ENCODE measurements at places on chromosomes 7 and 10.

GRCh38 chr10:27744802-27745731 lies 552 bp downstream of the MKX start:
- peak overlapping the region; percentile 93 for H3K4me3 ChIP-seq
- H3K27ac ChIP-seq = no peak overlapping the region
- peaks cover 23% of the 10 kb centered on the region for H3K4me1 ChIP-seq
- H3K36me3 ChIP-seq = peaks cover 4% of the 10 kb centered on the region
- DNase-seq = peak; percentile 36
- peaks cover 26% of the 10 kb centered on the region for H3K27me3 ChIP-seq

DNA sequence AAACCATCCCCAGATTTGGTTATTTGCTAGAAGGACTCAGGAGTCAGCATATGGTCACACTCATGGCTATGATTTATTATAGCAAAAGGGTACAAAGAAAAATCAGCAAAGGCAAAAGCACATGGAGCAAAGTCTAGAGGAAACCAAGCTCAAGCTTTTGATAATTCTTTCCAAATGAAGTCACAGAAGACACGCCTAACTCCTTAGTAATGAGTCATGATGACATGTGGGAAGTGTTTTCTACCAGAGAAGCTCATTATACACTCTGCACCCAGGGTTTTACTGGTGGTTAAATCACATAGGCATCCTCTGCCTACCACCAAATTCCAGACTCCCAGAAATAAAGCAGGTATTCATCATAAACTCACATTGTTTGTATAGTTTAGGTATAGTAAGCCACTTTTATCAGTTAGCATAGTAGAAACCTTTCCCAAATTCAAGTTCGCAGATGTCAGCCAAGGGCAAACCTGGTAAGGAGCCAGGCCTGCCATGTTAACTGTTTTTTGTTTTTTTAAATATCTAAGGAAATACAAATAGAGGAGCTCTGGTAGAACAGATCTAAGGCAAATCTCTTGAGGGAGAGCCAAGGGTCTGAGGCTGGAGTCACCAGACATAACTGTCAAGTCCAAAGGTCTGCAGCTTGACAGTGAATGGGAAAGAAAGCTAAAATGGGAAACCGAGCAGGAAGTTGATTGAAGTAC lies 15.4 kb upstream of the HIBADH start:
- H3K27me3 ChIP-seq = no peaks in the 10 kb centered on the region
- no peak for DNase-seq
- no peaks in the 10 kb centered on the region for H3K4me1 ChIP-seq
- H3K27ac ChIP-seq = no peak overlapping the region

GRCh38 chr10:124072541-124072940 lies 20.9 kb downstream of the CHST15 start:
- H3K27me3 ChIP-seq = peaks cover 2% of the 10 kb centered on the region
- H3K27ac ChIP-seq = no peak overlapping the region
- H3K4me3 ChIP-seq = no peak overlapping the region
- H3K36me3 ChIP-seq = peaks cover 10% of the 10 kb centered on the region
- DNase-seq = no peak
- H3K4me1 ChIP-seq = peaks cover 60% of the 10 kb centered on the region

GRCh38 chr7:105862770-105863169 lies 13.6 kb downstream of the ATXN7L1 start:
- no peak overlapping the region for H3K4me3 ChIP-seq
- peaks cover 7% of the 10 kb centered on the region for H3K4me1 ChIP-seq
- H3K27ac ChIP-seq = no peak overlapping the region
- no peak for DNase-seq
- peaks cover 4% of the 10 kb centered on the region for H3K36me3 ChIP-seq
- peaks cover 3% of the 10 kb centered on the region for H3K27me3 ChIP-seq

DNA sequence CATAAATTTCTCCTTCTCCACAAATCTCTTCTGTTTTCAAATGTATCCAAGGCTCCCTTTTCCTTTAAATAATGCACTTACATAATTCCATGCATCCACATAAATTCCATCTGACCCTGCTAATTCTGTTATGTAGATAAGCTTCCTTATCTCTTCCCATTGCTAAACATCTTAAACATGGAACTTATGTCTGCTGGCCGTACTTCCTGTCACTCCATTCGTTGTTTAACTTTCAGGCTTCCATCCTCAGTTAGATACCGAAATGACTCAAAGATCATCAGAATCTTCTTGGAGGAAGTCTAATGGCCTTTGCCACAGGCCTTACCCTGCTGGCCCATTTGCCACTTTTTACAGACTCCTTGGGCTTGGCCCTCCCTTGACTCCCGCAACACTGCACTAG lies 330.9 kb downstream of the GFRA1 start:
- H3K36me3 ChIP-seq = no peaks in the 10 kb centered on the region
- no peaks in the 10 kb centered on the region for H3K27me3 ChIP-seq
- H3K4me3 ChIP-seq = no peak overlapping the region
- no peak overlapping the region for H3K27ac ChIP-seq
- DNase-seq = no peak

- peaks cover 6% of the 10 kb centered on the region for H3K27me3 ChIP-seq
- no peaks in the 10 kb centered on the region for H3K36me3 ChIP-seq
- H3K4me3 ChIP-seq = no peak overlapping the region
Observed at GRCh38 chr10:93081834-93082233, 8.1 kb downstream of the CYP26A1 start.

DNA sequence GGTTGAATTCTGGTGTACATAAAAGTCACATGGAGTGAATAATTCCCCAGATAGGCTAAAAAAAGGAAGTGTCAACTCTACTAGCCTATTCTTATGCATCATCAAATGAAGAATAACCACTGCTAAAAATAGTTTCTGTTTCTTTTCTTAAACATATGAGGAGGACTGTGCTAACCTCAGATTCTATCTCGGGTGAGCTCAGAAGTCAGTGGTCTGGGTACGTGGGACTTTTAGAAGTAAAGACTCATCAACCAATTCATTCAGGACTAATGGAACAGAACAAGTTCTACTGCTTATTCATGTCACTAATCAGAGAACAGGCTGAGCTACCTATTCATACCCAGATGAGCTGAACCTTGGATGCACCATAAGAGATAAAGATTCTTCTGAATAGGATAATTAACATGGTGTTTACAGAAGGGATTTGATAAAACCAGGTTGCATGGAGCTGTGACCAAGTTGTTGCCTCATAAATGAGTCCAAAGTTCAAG lies 9.5 kb upstream of the ASAH2 start:
- H3K27ac ChIP-seq = no peak overlapping the region
- no peaks in the 10 kb centered on the region for H3K4me1 ChIP-seq
- no peak for DNase-seq
- H3K36me3 ChIP-seq = peaks cover 6% of the 10 kb centered on the region
- H3K4me3 ChIP-seq = no peak overlapping the region

DNA sequence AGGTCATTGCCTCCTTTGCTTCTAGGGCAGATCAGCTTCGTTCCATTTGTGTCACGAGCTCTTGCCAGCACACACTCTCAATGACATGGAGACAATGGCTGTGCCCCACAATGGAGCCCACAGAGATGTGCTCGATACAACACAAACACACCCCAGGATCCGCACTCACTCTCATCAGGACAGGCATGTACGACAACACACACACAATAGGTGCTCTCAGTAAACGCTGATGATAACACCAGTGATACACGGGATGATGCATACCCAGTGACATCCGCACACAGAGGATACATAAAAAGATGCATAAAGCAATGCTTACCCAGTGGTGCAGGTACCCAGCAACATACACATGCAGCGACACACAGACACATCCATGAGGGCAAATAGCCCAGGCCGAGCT lies 61.2 kb upstream of the LBX1 start:
- H3K4me1 ChIP-seq = peaks cover 15% of the 10 kb centered on the region
- peaks cover 7% of the 10 kb centered on the region for H3K36me3 ChIP-seq
- H3K27ac ChIP-seq = no peak overlapping the region
- peak overlapping the region; percentile 37 for H3K4me3 ChIP-seq
- no peak for DNase-seq

- H3K27me3 ChIP-seq = peaks cover 3% of the 10 kb centered on the region
- H3K27ac ChIP-seq = no peak overlapping the region
- peaks cover 30% of the 10 kb centered on the region for H3K36me3 ChIP-seq
- H3K4me3 ChIP-seq = no peak overlapping the region
- DNase-seq = no peak
Observed at GRCh38 chr7:33698041-33698440, 207.3 kb upstream of the BMPER start.

DNA sequence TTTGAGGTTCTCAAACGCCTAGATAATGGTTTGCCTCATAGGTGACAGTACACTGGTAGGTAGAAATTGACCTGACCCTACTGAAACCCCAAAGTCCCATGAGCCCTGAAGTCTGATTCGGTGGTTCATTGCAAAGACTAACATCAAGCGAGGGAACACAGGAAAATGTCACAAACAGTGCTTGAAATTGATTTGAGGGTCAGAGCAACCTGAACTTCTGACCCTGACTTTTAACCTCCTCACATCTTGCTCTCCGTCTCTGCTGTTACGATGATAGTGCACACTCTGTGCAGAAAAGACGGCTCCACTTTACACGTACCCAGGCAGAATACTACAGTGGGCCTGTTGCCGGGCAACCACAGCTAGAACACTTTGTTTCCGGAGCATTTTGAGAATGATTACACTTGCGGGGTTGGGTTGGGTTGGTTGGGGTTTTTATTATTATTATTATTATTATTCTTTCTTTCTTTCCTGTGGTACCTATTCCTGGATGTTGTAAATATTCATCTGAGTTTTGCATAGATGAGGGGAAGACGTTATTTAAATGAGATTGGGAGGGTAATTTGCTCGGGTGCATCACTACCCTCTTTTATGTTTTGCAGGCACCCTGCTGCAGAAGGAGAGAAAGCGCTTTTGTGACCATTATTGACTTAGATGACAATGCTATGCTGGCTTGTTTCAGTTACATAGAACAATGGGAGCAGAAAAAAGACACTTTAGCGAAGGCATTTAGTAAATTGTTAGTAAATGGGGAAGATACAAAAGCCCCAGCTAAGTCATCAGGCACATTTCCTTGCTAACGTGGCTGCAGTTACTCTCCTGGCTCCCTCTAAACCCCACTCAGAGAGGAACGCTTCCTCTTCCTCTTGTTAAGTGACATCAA lies 438.1 kb upstream of the NRP1 start:
- H3K36me3 ChIP-seq = no peaks in the 10 kb centered on the region
- peak; percentile 18 for DNase-seq
- H3K4me1 ChIP-seq = peaks cover 23% of the 10 kb centered on the region
- peak overlapping the region; percentile 95 for H3K27ac ChIP-seq

- H3K27ac ChIP-seq = no peak overlapping the region
- H3K4me3 ChIP-seq = no peak overlapping the region
- DNase-seq = no peak
- peaks cover 1% of the 10 kb centered on the region for H3K27me3 ChIP-seq
- no peaks in the 10 kb centered on the region for H3K4me1 ChIP-seq
Observed at GRCh38 chr10:121138918-121139317, 287.8 kb downstream of the WDR11 start.

GRCh38 chr10:71344154-71344925 lies 25.3 kb downstream of the SLC29A3 start:
- no peak overlapping the region for H3K27ac ChIP-seq
- no peaks in the 10 kb centered on the region for H3K36me3 ChIP-seq
- no peak for DNase-seq
- H3K4me3 ChIP-seq = no peak overlapping the region
- peaks cover 24% of the 10 kb centered on the region for H3K4me1 ChIP-seq
- peaks cover 1% of the 10 kb centered on the region for H3K27me3 ChIP-seq

GRCh38 chr7:101232141-101232850 lies 5.3 kb downstream of the CLDN15 start:
- H3K27ac ChIP-seq = no peak overlapping the region
- peaks cover 7% of the 10 kb centered on the region for H3K27me3 ChIP-seq
- peak overlapping the region; percentile 62 for H3K4me3 ChIP-seq
- DNase-seq = peak; percentile 40
- H3K4me1 ChIP-seq = peaks cover 13% of the 10 kb centered on the region
- H3K36me3 ChIP-seq = peaks cover 3% of the 10 kb centered on the region

GRCh38 chr10:14540062-14540461 lies 209.3 kb upstream of the FRMD4A start:
- peak overlapping the region; percentile 73 for H3K4me3 ChIP-seq
- H3K36me3 ChIP-seq = peaks cover 41% of the 10 kb centered on the region
- H3K27me3 ChIP-seq = peaks cover 14% of the 10 kb centered on the region
- no peak for DNase-seq

DNA sequence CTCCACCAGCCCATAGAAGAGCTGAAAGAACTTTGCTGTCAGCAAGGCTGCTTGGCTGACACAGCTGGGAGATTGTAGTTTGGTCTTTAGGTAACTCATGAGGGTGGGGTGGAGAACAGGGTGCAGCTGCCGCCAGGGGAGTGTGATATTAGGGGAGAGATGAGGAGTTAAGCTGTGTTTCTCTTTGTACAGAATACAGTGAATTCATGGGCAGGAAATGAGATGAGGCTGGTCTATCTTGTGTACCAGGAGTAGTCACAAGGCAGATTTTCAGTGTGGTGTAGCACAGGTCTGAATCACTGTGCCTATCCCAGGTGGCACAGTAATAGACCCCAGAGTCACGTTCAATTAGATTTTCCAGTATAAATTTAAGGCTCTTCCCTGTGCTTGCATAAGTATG lies 56.6 kb upstream of the TARP start:
- no peaks in the 10 kb centered on the region for H3K36me3 ChIP-seq
- no peak overlapping the region for H3K4me3 ChIP-seq
- H3K27me3 ChIP-seq = no peaks in the 10 kb centered on the region
- H3K4me1 ChIP-seq = peaks cover 10% of the 10 kb centered on the region
- no peak overlapping the region for H3K27ac ChIP-seq

DNA sequence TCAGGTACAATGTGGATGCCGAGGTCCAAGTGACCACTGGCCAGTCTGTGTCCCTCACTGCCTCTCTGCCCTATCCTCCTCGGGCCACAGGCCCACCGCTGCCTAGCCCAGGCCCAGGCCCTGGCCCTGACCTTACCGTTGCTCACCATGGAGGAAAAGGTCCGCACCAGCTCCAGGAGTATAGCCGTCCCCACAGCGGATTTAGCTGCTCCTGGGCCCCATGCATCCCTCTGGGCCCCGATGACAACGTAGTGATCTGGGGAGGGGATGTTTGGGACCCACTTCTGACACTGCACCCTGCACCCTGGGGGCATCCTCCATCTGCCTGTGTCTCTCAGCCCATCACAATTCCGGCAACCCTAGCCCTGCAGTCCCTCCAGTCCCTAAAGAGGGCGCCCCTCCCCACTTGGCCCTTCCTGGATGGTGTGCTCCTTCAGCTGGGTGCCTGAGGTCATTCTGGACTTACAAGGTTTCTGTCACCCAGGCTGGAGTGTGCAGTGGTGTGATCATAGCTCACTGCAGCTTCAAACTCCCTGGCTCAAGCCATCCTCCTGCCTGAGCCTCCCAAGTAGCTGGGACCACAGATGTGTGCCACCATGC lies 12.1 kb downstream of the TFR2 start:
- peaks cover 11% of the 10 kb centered on the region for H3K27me3 ChIP-seq
- no peak overlapping the region for H3K27ac ChIP-seq
- peaks cover 6% of the 10 kb centered on the region for H3K4me1 ChIP-seq
- no peak overlapping the region for H3K4me3 ChIP-seq

GRCh38 chr7:149716932-149717307 lies 56.5 kb downstream of the ZNF467 start:
- peaks cover 17% of the 10 kb centered on the region for H3K36me3 ChIP-seq
- H3K27me3 ChIP-seq = peaks cover 20% of the 10 kb centered on the region
- H3K4me1 ChIP-seq = peaks cover 10% of the 10 kb centered on the region
- no peak overlapping the region for H3K27ac ChIP-seq
- peak overlapping the region; percentile 4 for H3K4me3 ChIP-seq

GRCh38 chr10:74882427-74882826 lies 56.0 kb downstream of the KAT6B start:
- no peak overlapping the region for H3K4me3 ChIP-seq
- no peaks in the 10 kb centered on the region for H3K36me3 ChIP-seq
- no peaks in the 10 kb centered on the region for H3K27me3 ChIP-seq
- H3K4me1 ChIP-seq = no peaks in the 10 kb centered on the region
- H3K27ac ChIP-seq = no peak overlapping the region

- H3K4me3 ChIP-seq = no peak overlapping the region
- peaks cover 3% of the 10 kb centered on the region for H3K27me3 ChIP-seq
- H3K36me3 ChIP-seq = no peaks in the 10 kb centered on the region
- no peak overlapping the region for H3K27ac ChIP-seq
Observed at GRCh38 chr7:152709287-152710152, 33.6 kb upstream of the XRCC2 start.
